Calu3 (cell line): ENCODE measurements at places on chromosomes 1 and 21. TPM values are rescaled to one million over a fixed set of nuclear protein-coding genes. Genes with fewer than 3 reads are reported as not detected.

DNA sequence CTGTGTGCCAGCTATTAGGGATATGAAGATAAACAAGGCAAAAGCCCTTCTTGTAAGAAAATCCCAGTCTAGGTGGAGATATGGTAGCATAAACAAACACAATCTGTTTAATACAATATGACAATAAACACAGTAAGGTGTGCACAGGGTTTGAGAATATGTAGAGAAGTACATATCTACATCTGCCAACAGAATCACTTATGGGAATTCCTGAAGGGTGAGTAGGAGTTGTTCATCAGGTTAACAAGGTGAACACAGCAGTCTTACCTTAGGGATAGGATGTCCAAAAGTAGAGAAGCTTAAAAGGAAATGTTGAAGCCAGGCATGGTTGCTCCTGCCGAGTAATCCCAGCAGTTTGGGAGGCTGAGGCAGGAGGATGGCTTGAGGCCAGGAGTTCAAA lies 57.7 kb upstream of the LRRC7 start:
- H3K4me3 ChIP-seq = no peak overlapping the region
- H3K4me1 ChIP-seq = no peaks in the 10 kb centered on the region
- DNase-seq = no peak
- H3K36me3 ChIP-seq = no peaks in the 10 kb centered on the region
- no peak overlapping the region for H3K27ac ChIP-seq

DNA sequence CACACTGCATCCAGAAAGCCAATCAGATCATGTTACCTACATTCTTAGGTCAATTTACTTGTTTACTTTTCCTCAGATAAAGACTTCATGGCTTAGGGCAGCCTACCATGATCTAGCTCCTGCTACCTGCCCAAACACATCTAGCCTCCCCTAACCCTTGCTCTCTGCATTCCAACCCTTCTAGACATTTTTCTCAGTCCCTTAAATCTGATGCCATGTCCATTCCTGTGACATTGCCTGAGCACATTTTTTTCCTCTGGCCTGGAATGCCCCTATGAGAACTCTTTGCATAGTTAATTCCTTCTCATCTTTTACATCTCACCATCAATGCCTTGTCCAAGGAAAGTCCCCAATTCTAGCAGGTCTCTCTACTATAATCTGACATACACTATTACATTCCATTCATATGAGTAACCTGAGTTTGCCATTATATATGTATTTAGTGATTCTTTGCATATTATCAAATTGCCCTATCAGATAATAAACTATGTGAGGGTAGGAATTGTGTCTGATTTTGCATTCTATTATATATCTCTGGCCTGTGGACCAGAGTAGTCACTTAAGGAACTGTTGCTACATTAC lies 166.9 kb downstream of the COL11A1 start:
- H3K27ac ChIP-seq = no peak overlapping the region
- no peaks in the 10 kb centered on the region for H3K4me1 ChIP-seq
- H3K27me3 ChIP-seq = no peaks in the 10 kb centered on the region
- no peak overlapping the region for H3K4me3 ChIP-seq
- H3K36me3 ChIP-seq = no peaks in the 10 kb centered on the region

DNA sequence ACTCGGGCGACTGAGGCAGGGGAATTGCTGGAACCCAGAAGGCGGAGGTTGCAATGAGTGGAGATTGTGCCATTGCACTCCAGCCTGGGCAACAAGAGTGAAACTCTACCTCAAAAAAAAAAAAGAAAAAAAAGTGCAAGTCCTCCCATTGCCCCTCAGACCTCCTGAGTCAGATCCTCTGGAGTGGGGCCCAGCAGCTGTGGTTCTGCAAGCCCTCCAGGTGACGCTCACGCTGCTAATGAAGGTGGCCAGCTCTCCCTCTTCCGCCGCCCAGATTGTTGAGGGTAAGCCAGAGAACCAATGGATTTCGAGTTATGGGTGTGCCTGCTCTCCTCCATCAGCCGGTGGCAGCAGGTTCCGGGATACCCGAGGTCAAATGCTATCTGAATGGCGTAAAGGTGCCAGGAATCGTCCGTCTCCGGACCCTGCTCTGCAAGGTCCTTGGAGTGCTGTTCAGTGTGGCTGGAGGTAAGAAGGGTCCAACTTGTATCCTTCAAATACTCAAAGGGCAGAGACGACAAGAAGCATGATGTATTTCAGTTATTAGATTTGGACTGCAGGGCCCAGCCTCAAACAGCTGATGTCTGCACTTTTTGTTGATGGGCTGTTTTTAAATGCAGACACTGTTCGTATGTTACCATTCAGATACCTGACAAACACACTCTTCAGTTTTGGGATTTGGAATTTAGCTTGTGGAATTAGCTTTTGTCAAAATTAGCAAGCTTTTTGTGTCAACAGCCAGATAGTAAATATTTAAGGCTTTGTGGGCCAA lies 17.6 kb downstream of the CLCN6 start:
- no peaks in the 10 kb centered on the region for H3K4me1 ChIP-seq
- no peak for DNase-seq
- H3K4me3 ChIP-seq = no peak overlapping the region
- H3K27ac ChIP-seq = no peak overlapping the region

DNA sequence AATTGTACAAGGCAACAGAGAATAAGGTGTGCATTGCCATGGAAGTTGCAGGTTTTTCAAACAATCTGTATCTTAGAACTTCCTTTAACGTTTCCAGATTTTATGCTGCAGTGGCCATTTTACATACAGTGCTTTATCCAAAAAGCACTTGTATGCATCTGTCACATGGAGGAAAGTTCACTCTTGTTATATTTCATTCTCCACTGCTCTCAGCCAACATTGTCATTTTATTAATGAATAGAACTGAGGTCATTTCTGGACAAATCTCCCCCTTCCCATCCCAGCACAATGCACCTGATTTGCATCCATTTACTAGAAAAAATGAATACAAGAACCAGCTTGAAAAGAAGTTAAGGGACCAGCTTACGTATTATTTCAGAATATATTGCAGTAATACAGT lies 342.0 kb downstream of the USP25 start:
- H3K4me1 ChIP-seq = no peaks in the 10 kb centered on the region
- DNase-seq = no peak
- H3K4me3 ChIP-seq = no peak overlapping the region
- H3K27ac ChIP-seq = no peak overlapping the region

KISS1 gene
- total RNA-seq = not detected in 2 replicates

ADORA1 gene
- 1.5 and 1.7 TPM in 2 replicates for total RNA-seq
